ENCODE measurements at places on chromosomes 7 and 10.

GRCh38 chr10:24723386-24723787, 300 bp downstream of the ARHGAP21 start:
- peak; percentile 35 for DNase-seq

DNA sequence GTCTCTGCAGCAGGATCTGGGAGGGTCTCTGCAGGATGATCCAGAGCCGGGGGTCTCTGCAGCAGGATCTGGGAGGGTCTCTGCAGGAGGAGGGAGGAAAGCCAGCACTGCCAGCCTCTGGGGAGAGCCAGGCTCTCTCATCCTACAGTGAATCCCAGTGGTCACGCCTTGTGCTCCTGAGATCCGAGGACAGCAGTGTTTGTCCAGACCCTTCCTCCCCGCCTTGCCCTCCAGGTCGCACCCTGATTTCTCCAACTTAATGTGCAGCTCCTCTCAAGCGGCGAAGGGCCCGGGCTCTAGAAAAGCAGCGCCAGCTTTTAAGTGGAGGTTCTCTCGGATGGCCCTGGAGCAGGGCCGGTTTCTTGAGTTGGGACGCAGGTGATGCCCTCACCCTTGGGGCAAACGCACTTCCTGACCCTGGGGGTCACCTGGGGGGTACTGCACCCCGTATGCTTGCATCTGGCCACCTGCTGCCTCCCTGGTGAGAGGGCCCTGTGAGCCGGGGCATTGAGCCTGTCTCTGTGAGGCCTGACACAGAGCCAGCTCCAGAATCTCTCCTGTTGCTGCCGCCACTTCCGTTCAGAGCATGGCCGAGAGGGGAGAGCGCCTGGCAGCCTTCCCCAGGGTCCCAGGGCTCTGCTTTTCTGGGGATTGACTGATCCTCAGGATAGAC, 111.6 kb downstream of the ACTR3B start:
- DNase-seq, result no peak

DNA sequence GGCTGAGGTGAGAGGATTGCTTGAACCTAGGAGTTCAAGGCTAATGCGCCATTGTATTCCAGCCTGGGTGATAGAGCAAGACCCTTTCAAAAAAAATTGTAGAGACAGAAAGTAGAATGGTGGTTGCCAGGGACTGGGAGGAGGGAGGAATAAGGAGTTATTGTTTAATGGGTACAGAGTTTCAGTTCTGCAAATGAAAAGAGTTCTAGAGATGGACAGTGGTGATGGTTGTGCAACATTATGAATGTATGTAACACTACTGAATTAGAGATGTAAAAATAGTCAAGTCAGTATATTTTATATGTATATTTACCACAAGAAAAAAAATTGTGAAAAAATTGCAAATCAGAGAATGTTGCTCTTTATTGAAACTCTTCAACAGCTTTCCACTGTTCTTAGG, 266.5 kb upstream of the NPY start:
- DNase-seq, result no peak

DNA sequence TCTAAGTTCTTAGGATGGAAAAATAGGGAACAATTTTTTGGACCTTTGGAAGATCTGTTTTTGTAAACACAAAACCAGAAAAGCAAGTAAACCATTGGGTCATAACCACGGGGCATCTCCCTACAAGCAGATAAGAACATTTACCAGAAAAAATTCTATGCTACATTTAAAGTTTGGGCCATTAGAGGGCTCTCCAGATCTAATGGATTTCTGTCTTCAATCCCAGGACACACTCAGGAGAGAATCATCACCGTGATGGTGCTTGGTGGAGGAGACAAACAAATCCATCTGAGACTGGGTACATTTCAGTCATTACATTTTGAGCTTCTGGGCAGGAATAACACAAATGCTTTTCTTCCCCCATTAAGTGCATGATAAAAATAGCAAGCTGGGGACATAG, 178.4 kb upstream of the TARP start:
- peak; percentile 36 for DNase-seq

DNA sequence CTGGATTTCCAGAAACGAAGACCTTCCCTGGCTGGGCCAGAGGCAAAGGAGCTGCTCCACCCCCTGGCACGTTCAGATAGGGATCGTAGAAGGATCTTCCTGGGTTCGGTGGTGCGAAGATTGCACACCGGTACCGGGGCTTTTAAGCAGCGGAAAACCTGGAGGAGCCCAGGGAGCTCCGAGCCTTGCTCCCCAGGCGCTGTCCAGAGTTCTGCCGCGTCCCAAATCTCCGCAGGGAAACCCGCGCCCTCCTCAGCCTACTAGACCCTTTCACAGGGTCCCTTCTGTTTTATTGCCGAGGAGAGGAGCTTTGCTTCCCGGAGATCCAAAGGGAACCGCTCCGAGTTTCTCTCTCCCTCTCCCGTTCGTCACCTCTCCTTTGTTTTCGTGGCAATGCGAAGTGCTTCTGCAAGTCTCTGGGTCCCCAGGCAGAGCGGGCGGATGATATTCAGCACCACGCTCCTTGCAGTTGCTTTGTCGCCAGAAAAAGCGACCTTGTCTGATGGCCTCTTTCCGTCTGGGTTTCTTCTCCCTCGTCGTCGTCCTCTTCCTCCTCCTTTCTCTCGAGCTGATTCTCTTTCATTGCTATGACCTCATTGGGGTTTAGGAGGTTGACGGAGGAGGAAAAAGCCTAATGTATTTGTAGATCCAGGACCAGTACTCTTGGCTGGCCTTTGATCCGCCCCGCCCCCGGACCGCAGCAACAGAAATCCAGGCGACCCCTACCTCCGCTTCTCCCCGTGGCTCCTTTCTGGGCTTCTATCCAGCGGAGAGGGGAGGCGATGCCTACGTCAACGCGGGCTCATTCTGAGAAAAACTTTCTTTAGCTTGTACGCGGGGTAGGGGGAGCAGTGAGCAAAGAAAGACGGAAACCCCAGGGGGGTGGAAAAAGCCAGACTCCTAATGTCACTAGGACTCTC, at the start of gene TMEM196:
TMEM196 (minus strand) TSS at position 777 of the 920 bp plus-strand sequence. CDS start 921 bp downstream, outside the sequence.
- DNase-seq, result peak; percentile 53

DNA sequence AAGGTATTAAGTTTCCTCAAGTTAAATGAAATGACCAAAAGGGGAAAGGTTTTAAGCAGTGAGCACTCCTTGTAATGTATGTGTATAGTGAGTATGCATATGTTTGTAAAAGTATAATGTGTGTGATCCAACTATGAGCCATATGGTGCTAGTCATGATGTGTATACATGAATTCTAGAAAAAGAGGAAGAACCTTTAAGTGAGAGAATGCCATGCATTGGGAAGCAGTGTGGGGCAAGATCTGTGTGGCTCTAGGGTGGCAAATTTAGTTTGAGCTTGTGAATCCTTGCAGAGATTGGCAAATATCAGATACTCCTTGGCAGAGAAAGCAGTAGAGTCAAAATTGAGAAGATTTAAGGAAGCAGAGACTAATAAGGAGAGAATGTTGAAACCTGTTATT, 435.0 kb downstream of the AUTS2 start:
- DNase-seq, result no peak

- no peak for DNase-seq
Observed at GRCh38 chr7:151000897-151001495, 10.2 kb downstream of the NOS3 start.

- no peak for DNase-seq
Observed at GRCh38 chr10:4867520-4868356, 41.7 kb downstream of the AKR1E2 start.

- no peak for DNase-seq
Observed at GRCh38 chr10:21891439-21891838, 112.1 kb downstream of the DNAJC1 start.

GRCh38 chr7:71560354-71560995, 428.5 kb downstream of the GALNT17 start:
- no peak for DNase-seq

DNA sequence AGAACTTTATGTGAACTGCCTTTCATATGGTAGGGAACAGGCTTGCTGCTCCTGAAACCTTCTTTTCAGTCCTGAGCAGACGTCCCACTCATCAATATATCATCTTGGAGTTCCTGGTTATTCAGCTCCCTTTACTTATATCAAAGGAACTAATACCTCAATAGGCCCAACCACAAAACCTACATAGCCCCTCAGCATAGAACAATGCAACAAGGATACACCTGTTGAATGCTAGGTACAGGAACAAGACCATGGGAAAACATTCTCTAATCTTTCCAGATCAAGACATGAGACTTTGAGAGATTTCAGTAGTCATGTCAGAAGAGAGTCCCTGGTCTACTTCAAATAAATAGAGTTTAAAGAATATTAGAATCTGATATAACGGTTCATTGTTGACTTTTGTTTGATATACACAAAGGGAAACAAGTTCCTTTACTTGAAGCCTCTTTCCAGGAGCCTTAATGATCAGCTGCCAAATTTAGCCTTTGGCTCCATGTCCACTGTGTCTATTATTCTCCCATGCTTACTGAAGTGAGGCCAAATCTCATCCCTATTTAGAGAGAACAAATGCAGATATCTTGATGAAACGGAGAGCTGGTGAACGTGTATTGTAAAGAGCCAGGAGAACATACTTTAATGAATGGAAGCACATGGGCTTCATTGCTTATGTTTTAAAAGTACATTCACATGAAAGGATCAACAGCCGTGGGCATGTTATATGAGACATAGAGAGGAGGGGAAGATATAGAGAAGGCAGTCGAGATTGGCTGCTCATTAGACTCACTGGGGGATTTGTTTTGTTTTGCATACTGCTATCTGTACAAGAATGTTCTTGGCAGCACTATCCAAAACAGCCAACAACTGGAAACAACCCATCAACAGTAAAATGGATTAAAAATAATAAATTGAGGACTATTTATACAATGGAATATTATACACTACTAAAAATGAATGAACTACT, 9.5 kb downstream of the RHOBTB1 start:
- no peak for DNase-seq

DNA sequence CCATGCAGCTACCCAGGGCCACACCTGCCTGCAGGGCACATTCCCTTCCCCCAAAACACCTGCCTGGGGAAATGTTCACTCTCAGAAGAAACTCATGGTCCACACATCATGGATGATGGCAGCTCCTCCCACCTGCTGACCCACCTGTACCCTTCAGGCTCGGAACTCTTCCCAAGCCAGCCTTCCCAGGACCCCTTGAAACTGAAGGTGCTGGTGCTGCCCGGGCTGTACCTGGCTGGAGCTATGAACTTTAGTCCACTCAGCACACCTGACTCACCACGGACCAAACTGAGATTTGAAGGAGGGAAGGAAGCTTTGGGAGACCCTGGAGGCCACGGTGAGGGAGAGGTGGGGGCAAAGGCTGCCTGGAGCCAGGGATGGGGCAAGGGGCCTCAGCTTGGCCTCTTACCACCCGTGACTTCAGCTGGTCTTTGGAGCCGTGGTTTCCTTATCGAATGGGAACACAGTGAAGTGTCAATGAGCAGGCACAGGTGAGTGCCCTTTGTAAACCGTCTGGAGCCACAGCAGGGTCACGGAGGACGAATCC, 30.1 kb upstream of the INPP5A start:
- DNase-seq, result no peak

- DNase-seq, result no peak
Observed at GRCh38 chr10:28595613-28596012, 62.7 kb downstream of the WAC start.

GRCh38 chr7:21361413-21362125, 66.3 kb upstream of the SP4 start:
- DNase-seq, result no peak

DNA sequence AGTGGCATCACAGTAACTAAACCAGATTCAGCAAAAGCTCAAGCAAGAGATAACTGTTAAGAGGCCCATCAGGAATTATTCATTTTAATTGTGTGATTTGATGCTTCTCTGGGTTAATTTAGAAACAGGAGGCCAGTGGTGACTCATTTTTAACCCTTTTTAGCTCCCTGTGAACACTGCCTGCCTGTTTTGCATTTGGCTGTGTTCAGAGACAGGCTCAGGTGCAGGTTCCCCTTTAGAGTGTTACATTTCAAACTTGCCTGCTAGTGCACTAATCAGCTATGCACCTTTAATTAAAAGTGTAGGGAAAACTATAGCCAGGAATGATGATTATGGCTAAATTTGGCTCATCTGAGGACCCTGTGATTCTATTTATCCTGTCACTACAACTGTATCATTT, 6.5 kb downstream of the STAMBPL1 start:
- DNase-seq, result no peak

DNA sequence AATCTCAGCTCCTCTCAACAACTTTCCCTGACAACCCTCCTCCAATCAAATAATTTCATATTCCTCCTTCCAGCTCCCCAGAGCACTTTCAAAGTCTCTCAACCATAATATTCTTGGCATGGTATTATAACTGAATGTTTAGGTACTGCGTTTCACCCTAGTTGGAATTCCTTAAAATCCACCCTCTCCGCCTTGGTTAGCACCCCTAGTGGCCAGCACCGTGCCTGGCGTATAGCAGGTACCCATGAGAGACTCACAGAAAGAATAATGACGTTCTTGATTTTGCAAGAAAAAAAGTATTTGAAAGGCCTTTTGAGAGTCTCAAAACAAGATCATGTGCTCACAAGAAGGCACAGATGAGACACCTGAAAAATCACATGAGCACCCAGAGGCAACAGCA, 50.9 kb downstream of the GLI3 start:
- DNase-seq, result no peak

DNA sequence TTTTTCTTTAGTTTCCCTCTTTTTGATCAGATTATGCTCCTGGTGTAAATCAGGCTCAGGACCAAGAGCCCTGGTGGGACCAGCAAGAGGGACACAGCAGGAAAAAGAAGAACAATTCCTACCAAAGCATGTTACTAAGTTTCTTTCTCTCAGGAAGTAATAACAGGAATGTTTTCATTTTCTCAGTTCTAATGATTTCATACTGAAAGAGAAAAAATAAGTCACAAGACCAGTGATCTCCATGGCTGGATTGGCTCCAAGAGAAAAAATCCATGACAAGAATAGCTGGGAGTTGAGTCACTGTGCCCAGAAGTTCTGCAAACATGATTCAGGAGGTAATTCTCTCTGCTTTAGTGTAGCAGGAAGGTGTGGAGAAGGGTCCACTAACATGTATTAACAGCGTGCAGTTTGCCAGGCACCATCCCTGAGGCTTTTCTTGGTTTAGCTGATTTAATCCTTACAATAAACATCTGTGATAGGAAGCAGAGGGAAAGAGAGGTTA, 23.8 kb upstream of the IFIT2 start:
- DNase-seq, result peak; percentile 97

DNA sequence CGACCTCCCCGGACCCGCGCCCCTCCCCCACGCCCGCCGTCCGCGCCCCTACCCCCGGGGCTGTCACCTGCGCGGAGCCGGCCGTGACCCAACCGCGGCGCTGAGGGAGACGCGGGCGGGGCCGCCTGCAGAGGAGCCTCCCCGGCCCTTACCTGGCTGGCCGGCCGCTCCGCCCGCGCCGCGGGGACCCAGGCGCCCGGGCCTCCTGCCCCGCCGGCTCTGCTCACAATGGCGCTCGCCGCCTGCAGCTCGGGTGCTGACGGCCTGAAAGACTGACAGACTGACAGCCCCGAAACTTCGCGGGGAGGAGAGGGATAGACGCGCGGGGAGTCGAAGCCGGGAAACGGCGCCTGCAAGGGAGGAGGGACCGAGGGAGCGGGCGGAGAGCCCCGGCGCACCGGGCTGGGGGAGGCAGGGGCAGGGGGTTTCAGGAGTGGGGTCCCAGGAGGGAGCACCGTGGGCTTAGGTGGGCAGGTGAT, 393 bp downstream of the ZNF467 start:
- DNase-seq, result no peak

DNA sequence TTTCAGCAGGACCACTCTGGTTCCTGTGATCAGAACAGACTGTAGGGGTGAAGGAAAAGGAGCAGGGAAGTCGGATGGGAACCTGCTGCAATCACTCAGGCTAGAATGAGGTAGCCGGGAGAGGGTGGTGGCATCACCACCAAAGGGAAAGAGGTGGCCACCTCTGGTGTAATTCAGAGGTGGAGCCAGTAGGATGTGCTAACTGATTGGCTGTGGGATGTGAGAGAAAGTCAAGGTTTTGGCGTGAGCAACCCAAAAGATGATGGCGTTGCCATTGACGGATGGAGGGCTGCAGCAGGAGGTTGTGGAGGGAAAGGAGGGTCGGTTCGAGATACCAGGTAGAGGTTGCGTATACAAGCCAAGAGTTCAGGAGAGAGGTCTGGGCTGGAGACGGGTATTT, 7.4 kb upstream of the VSIR start:
- DNase-seq, result no peak

Measured in LHCN-M2 (cell line).